ENCODE measurements at places on chromosomes 7 and 10. TPM values are rescaled to one million over a fixed set of nuclear protein-coding genes. Genes with fewer than 3 reads are reported as not detected.

Gene MYO3A
- not detected for total RNA-seq

Gene HEPACAM2
- not detected for total RNA-seq

Gene SGMS1
- 49.7 TPM for total RNA-seq

Gene TMEM139
- total RNA-seq: not detected

Gene NEUROG3
- not detected for total RNA-seq

Gene CYP3A7
- not detected for total RNA-seq

Gene ITIH5
- 0.33 TPM for total RNA-seq

Gene LGI1
- not detected for total RNA-seq

Gene CYP51A1
- total RNA-seq: 77.7 TPM

Gene HYAL4
- 0.22 TPM for total RNA-seq

Gene CRYGN
- not detected for total RNA-seq

Gene ADAM12
- total RNA-seq: 0.54 TPM

Gene SFTPD
- total RNA-seq: not detected

Gene CNNM1
- total RNA-seq: under 0.01 TPM

Gene CCZ1B
- total RNA-seq: 60.1 TPM

Gene HOXA9
- total RNA-seq: 2.6 TPM

Gene RUFY2
- 23.0 TPM for total RNA-seq

Gene PRKCQ
- total RNA-seq: 0.22 TPM

Measured in dermis lymphatic vessel endothelial cell (primary cell).